ENCODE measurements at places on chromosomes 2 and 18. TPM values are rescaled to one million over a fixed set of nuclear protein-coding genes. Genes with fewer than 3 reads are reported as not detected.
A peak's percentile ranks its signal among the peaks of the same experiment; 100 is the strongest.

- no peak for DNase-seq
Observed at GRCh38 chr2:234306426-234307173, 190.3 kb downstream of the ARL4C start.

GRCh38 chr2:179593323-179593722, 268.1 kb downstream of the ZNF385B start:
- no peak for DNase-seq

GRCh38 chr2:177908824-177909223, 163.8 kb downstream of the PDE11A start:
- no peak for DNase-seq

DNA sequence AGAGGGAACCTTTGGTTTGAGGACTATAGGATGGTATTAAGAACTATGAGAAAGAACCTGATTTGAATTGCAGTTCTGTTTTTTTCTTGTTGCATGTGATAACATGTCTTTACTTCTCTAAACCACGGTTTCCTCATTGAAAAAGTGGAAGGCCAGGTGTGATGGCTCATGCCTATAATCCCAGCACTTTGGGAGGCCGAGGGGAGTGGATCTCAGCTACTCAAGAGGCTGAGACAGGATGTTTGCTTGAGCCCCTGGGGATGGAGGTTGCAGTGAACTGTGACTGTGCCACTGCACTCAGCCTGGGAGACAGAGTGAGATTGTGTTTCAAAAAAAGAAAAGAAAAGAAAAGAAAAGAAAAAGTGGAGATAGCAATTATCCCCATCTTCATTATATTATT, 32.3 kb downstream of the SCN9A start:
- peak; percentile 89 for DNase-seq

- no peak for DNase-seq
Observed at GRCh38 chr18:13893418-13893760, 21.9 kb downstream of the MC2R start.

DNA sequence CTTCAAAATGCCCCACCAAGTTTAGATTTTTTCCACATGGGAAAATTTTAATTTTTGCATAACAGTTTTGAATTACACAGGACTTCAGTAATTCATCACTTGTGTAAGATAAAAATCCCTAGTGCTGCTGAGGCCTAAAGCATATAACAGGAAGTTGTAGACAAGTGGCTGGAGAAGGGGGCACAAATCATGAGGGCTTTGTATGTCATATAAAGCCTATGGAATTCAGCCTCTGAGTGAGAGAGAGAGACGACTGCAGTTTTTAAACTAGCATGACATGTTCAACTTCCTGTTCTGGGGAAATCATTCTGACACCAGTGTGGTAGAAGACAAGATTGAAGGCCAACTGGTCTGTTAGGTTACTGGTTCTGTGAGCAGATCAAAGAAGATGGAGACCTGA, 187.3 kb upstream of the CHST9 start:
- DNase-seq, result no peak

DNA sequence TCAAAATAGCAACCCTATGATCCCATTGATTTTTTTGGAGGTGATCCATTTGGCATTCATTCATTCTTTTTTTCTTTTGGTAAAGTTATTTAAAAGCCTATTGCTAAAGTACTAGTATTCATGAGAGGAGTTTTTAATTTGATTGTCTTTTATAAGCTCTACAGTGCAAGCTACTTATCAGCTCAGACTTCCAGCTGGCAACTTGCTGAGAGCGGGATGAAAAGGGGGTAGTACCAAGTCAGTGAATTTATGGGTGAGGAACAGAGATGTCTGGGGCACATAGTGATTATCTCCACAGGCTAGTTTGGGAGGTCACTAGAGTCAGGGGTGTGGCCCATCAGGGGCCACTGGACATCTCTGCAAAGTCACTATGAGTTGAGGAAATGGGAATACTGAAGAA, 202.4 kb downstream of the PIK3C3 start:
- no peak for DNase-seq

- DNase-seq, result no peak
Observed at GRCh38 chr18:35953688-35954087, 18.8 kb upstream of the RMP24 start.

GRCh38 chr2:177355874-177356273, 36.7 kb upstream of the AGPS start:
- DNase-seq, result no peak

DNA sequence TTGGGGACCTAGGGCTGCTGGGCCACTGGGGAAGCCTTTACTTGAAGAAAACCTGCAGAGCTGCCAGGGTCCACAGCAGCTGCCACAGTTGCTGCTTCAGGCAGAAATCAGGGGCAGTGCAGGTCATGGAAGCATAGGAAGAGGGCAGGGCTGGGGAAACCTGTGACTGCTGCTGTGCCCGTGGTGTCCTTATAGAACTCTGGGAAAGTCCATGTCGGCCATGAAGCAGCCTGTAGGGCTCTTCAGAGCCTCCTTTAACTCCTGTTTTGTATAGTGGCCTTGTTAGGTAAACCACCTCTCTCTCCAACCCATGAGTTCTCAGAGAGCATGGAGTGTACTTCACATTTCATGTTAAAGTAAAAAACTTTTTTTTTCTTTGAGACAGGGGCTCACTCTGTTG, 62.1 kb downstream of the SMAD4 start:
- no peak for DNase-seq

DNA sequence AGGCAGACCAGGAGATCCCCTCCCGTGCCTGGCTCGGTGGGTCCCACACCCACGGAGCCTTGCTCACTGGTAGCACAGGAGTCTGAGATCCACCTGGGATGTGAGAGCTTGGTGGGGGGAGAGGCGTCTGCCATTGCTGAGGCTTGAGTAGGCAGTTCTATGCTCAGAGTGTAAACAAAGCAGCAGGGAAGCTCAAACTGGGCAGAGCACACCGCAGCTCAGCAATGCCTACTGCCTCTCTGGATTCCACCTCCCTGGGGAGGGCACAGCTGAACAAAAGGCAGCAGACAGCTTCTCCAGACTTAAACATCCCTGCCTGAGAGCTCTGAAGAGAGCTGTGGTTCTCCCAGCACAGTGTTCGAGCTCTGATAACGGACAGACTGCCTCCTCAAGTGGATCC, 85.1 kb downstream of the UGP2 start:
- no peak for DNase-seq

GRCh38 chr18:50000227-50000626, 186.9 kb upstream of the ACAA2 start:
- no peak for DNase-seq

DNA sequence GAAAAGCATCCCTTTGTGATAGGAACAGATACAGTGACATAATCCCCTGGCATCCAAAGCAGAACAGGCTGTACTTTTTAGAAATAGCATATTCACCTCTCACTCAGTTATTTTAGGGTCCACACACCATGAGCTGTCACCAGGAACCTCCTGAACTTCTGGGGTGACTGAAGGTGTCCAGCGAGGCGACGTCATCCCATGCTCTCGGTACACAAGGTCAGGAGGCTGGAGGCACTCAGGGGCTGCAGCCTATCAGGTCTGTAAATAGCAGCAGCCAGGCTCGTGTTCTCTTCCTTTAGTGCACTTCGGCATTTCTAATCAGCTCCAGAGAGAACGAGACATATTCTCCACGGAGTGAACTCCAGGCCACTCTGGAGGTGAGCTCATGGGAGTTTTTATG, 98.3 kb downstream of the GATA6 start:
- no peak for DNase-seq

DNA sequence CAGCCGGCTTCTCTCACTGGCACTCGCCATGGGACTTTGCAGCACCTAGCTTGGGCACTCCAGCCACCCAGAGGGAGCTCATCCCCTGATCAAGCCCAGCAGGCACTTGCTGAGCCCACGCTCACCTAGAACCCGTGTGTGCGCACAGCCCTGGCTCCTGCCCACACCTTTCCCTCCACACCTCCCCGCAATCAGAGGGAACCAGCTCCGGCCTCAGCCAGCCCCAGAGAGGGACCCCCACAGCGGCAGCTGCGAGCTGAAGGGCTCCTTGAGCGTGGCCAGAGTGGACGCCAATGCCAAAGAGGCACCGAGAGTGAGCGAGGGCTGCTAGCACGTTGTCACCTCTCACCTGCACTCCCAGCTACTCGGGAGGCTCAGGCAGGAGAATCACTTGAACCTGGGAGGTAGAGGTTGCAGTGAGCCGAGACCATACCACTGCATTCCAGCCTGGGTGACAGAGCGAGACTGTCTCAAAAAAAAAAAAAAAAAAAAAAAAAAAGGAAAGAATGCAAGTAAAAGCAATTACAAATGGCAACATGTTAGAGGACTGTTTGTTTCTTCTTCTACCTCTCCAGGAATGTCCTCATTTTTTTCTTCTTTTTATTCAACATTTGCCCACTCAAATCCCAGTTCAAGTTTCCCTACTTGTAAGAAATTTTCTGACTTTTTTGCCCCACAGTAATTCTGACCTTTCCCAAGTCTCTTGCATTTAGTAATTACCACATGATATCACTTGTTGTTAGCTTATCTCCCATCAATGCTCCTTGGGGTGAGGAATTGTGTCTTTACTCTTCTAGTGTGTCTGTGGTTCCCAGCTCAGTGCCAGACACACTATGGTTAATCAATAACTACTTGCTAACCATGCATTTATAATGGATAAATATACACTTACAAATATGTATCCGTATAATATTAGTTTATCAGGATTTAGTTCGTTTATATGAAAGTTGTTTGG, 40.6 kb upstream of the ST3GAL5 start:
- no peak for DNase-seq

DNA sequence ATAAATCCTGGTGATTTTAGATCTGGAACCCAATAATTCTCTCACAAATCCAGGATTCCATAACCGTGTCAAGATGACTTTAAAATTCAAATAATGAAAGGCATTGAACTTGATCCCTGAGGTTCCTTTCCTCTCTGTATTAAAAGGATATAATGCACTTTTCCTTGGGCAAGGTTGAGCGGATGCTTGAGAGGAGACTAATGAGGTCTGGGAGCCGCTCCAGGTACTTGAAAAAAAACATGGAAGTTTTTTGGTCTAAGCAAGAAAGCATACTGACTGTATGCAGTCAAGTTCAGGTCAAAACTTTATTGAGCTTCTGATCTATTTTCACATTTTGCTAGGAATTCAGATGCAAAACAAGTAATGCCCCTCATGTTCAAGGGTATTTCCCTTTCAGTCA, 318.5 kb downstream of the RAD51AP2 start:
- no peak for DNase-seq

DNA sequence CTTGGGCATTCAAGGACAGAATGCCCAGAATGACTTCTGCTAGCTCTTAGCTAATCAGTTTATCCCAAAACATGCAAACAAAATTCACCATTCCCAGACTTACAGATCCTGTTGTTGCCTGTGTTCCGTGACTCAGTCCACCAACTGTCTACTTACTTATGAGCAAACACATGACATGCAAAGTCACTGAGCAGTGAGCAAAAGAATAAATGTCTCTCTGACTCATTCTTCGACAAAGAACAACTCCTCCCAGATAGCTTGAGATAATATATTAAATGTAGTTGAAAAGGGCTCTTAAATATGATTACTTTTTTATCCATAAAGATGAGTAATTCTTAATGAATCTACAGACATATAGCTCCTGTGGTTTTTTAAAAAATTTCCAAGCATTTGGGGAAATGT, 9.0 kb upstream of the CREG2 start:
- DNase-seq, result peak; percentile 97

GRCh38 chr2:64646007-64646880, 7.5 kb downstream of the SERTAD2 start:
- DNase-seq, result no peak

DNA sequence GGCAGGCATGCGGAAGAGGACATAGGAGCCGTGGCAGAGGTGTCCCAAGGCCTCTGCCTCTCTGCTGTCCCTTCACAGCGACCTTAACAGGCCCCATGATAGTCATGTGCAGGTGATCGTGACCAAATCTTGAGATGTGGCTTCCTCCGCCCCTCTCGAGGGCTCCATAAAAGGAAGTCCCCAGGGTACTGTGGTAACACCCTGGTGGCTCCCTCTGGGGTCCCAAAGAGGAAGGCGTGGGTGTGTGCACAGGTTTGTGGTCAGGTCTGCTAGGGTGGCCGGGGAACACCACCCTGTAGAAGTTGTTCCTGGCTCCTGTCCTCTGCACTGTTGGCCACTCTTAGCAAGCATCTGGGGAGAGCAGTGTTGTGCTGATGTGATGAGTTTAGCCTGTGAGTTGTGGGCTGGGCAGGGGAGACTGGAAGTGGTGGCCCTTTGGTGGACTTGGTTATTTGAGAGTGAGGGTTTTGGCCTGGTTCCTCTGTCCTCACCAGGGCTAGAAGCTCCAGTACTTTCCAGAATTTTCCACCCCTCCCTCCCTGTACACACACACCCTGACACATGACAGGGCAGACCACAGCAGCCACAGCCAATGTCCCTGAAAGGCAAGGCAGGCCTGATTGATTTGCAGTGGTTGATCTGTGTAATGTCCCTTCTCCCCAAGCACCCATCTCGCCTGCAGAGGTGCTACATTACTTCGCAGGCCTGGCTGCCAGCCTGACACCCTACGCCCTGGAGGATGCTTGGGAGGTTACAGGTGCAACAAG, 68.9 kb upstream of the BOD1L2 start:
- no peak for DNase-seq

GRCh38 chr18:48605408-48605845, 66.6 kb downstream of the CTIF start:
- no peak for DNase-seq

DNA sequence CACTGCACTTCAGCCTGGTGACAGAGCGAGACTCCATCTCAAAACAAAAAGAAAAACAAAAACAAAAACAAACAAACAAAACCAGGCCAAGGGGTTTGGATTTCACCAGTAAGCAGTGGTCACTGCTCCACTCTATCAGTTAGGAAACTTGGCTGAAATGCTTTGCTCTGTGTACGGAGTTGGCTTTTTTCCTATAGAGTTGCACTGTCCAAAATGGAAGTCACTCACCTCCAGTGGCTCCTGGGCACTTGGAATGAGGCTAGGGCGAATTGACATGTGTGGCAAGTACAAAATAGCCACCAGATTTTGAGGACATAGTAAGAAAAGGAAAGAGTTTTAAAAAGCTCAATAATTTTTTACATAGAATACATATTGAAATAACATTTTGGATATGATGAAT, 228.7 kb downstream of the LOXHD1 start:
- no peak for DNase-seq

GRCh38 chr2:64222351-64222750, 78.1 kb upstream of the PELI1 start:
- DNase-seq, result peak; percentile 62

DNA sequence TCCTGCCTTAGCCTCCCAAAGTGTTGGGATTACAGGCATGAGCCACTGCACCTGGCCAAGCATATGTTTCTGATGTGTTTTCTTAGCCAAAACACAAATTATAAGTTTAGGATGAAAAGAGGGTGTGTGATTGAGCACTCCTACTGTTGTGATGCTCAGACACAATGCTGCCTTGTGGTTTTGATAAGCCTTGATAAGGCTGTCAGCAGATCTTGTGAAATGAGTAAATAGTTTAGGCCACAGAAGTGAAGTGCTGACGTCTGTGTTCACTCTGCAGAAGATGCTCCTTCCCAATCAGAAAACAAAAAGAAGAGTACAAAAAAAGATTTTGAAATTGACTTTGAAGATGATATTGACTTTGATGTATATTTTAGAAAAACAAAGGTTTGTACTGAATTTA, 24.3 kb downstream of the NCAPH start:
- DNase-seq, result no peak

The BOLL gene
- total RNA-seq, result not detected

The RBM43 gene
- 1.3 TPM for total RNA-seq

The DLX1 gene
- total RNA-seq, result 7.0 TPM

The C2orf66 gene
- total RNA-seq, result 0.14 TPM

The TMEM200C gene
- total RNA-seq, result 0.14 TPM

The RAPH1 gene
- 12.3 TPM for total RNA-seq

The SLC4A5 gene
- total RNA-seq, result 0.17 TPM

Measured in foreskin keratinocyte (primary cell).